Activated CD8-positive, alpha-beta T cell treated with anti-CD3 and anti-CD28 coated beads for 36 hours (primary cell): ENCODE measurements at places on chromosomes 6 and 20. TPM values are rescaled to one million over a fixed set of nuclear protein-coding genes. Genes with fewer than 3 reads are reported as not detected.
A peak's percentile ranks its signal among the peaks of the same experiment; 100 is the strongest.

DNA sequence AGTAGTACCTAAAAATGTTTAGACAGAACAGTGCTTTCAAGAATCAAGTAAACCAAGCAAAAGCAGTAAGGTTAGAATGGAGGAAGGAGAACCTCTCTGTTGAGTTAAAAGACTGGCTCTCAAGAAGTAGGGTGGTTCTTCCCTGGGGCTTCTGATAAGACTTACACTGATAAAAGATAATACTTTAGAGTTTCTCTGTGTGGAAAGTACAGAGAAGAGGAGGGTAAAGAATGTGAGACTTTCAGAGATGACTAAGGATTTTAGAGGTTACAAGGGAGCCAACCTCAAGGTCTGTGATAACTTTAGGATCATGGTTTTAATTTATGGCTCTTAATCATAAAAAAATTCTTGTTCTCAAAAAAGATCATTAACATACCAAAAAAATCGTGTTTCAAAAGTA is 30.9 kb upstream of the ALDH8A1 start:
- no peak for DNase-seq

DNA sequence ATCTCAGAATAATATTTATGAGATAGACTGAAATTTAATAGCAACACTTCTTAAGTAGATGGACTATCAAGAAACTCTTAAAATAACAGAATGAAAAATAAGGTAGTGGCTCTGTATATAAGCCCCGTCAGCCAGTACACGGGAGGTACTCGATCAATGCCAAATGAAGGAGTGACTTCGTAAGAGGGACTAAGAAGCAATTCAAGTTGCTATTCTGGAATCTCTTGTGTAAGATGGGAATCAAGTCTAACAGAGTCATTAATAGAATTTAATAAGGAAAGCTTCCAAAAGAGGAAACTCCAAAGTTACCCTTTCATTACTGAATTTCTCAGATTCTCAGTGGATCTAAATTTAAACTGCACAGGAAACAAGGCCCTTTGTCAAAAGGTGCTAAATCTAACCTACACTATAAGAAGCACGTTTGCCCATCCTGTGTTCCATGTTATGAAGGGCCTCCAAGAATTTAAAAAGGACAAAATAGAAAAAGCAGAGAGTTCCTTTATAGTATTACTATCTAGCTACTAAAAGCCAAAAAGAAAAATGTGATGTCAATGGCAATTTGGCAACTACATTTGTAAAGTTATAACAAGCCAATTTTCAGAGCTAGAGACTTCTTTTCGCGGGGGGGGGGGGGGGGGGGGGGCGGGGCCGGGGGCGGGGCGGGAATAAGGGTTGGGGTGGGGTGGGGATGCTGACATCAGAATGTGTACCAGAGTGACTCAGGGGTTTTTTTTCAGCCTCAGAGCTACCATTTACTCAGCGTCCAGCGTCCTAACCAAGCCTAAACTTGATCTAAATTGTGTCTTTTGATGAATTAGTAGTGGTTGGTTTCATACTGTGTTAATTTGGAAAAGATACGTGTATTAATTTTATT is 200.6 kb downstream of the GMPR start:
- DNase-seq = peak; percentile 39

DNA sequence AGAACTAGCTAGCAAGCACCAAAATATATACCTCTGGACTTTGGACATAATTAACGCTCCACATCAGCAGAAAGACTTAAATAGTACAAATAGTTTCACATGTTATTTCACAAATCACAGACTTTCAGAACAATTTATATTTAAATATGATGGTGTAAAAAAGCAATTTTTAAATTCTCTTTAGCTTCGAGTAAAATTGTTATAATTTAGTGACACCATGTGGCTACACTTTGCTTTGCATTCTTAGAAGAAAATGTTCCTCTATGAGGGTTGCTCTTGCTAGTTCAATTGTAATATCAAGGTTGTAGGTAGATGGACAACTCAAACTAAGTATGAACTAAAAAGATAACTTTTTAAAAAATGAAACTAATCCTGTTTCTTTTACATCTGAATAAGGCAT is 69.0 kb downstream of the BTBD9 start:
- no peak for DNase-seq

GRCh38 chr20:58965270-58966064 is 15.6 kb upstream of the NELFCD start:
- DNase-seq = no peak

DNA sequence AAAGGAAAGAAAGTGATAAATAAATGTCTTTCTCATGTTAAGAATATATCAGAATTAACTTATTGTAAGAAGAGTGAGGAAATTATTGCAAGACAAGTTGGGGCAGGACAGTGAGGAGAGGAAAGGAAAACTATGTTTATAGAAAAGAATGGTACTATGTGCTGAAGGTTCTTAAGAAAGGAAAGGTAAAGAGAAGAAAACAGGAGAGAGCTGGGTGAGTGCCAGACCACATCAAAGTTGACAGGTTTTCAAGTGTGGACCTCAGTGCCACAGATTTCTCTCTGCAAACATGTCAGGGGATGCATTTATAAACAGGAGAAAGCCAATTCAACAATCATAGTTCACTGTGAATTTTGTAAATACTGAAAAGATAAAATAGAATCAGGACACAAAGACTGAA is 439.2 kb downstream of the PKHD1 start:
- DNase-seq = no peak

- no peak for DNase-seq
Observed at GRCh38 chr20:2739042-2739398, 46.4 kb downstream of the EBF4 start.

DNA sequence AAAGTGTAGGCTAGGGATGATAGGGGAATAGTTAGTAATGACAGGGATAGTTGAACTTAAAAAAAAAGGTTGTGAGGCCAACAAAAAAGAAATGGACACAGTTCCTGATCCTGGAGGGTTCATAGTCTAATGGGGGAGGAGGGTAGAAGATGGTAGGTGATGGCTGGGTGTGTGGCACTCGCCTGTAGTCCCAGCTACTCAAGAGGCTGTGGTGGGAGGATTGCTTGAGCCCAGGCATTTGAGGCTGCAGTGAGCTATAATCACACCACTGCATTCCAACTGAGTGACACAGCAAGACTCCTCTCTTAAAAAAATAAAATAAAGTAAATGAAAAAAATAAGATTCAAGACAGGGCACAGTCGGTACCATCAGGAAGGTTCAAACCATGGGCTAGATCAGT is 2.4 kb upstream of the MICB start:
- DNase-seq = no peak

DNA sequence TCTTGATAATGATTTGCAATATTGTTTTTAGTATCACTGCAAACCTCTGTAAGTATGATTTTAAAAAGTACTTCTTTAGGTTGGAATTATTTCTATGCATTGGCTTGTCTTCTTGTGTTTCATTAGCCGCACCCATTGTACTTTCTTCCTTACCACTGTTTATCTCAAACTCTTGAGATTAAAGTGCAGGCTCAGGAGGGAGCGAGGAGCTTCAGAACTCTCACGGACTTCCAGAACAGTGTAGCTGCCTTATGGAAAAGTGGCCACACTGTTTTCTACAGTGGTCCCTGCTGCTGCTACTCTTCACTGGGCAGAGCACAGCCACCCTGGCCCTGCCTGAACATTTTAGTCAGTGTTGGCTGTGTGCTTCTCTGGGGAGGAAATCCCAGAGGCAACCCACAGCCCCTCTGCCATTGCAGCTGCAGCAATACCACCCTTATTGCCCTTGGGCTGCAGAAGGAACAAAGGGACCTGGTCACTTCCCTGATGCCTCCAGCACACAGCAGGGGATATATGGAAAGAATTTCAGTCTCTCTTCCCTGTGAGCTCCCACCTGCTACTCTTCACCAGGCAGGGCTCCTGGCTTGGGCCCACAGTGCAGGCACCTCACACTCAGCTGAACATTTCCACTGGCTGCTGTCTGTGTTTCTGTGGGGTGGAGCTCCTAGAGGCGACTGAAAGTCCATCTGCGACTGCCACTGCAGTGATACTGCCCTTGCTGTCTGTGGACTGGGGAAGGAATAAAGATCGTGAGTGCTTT is 91.7 kb upstream of the MAP3K4 start:
- no peak for DNase-seq

DNA sequence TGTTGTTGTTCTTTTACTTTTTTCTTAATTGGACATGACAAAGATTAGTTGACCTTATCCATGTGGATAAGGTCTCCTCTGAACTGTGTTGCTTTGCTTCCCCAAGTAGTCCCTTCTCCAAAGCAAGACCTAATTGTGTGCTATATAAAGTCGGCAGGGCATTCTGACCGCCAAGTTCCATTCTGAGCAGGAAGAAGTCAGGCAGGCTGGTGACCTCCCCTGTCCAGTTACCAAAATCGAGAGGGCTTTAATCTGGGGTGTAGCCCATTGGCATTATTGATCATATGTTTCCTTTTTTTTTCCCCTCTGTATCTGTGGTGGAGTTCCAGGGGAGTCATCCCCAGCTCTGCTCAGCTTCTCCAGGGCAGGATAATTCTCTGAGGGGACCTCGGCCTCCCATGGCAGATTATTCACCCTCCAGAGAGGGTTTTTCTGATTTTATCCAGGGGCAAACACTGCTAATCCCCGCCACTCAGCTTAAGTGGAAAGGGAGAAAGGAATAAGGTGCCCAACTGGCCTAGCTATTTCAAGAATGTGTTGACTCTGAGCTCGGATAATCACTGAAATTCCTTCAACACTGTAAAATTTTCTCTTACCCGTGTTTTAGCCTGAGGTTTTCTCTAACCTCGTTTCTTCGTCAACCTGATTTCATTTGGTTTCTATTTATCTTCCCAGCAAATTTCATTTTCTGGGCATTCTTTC is 71.8 kb upstream of the L3MBTL3 start:
- DNase-seq = no peak

GRCh38 chr6:134375220-134375580 is 57.3 kb upstream of the SGK1 start:
- no peak for DNase-seq

Gene ZBTB46
- 0.31 TPM for total RNA-seq

Gene TGM3
- not detected for total RNA-seq

Gene NRSN1
- not detected for total RNA-seq

Gene FAM210B
- 4.5 TPM for total RNA-seq

DNA sequence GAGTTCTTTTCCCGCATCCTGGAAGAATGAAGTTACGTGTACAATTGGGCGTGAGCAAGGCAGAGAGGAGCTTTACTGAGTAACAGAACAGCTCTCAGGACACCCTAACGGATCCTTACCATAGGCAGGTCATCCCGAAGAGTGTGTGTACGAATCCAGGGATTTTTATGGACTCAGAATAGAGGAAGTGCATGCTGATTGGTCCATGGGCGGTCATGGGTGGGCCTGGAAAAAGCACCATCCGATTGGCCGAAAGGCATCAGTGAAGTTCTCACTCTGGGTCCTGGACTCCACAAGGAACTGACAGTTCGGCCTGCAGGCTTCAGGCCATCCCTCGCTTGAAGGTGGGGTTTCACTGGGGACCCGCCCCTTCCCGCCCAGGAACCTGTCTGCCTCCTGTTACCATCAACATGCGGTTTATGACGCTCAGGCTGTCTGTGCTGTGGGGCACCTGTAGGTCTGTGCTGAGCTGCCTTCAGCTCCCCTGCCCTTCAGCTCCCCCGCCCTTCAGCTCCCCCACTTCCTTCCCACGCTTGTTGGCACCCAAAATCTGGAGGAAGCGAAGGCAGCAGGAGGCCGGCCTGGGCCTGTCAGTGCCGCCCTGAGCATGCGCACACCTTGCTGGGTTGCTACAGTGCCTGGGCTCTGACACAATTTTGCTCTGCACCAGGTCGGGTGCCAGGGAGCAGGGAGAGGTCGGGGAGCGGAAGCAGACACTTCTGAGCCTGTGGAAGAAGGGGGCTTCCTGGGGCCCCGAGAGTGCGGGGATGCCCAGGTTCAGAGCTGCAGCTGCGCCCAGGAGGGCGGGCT is 57.9 kb upstream of the MANEA start:
- DNase-seq = no peak

Gene SEMG1
- not detected for total RNA-seq
